Inflammatory macrophage (primary cell): ENCODE measurements at places on chromosomes 7 and 10.

DNA sequence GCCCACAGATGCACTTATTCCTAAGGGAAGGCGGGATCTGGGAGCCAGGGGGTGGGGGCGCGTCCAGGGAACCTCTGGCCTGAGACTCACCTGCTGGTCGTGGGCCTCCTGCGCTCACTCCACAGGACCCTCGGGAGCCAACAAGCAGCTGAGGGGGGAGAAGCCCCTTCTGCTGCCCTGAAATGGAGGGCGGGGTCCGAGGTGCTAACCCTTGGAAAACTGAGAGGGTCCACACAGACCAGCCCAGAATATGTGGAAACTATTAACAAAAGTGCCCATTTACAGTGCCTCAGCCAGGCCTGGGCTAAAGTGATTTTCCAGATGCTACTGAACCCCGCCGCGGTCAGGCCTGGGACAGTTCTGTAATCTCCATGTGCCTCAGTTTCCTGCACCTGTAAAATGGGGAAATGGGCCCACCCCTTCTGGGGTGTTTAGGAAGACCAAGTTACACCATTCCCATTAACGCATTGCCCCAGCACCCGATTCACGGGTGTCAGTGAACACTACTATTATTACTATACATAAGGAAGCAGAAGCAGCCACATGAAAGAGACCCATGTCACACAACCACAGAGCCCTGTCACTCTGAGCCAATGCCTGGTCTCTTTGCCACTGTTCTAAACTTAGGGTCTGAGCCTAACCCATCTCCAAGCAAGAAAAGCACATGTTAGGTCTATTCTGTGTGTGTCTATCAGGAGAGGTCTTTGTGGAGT, 630 bp upstream of the VSTM4 start:
- no peak for DNase-seq

DNA sequence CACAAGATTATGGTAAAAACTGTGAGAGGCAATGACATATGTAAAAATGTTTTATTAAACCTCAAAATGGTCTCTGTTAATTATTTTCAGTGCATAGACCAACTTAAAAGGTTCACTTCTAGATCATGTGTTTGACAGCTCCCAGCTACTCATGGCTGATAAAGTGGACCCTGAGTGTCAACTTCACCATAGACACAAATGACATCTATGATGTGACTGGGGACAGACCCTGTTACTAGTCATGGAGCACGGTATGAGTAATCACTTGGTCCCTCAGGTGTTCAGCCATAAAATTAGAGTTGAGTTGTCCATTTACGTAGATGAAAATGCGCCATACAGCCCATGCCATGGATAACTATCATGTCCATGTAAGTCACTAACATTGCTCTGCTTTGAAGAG, 199.8 kb downstream of the ZNF365 start:
- DNase-seq = no peak

DNA sequence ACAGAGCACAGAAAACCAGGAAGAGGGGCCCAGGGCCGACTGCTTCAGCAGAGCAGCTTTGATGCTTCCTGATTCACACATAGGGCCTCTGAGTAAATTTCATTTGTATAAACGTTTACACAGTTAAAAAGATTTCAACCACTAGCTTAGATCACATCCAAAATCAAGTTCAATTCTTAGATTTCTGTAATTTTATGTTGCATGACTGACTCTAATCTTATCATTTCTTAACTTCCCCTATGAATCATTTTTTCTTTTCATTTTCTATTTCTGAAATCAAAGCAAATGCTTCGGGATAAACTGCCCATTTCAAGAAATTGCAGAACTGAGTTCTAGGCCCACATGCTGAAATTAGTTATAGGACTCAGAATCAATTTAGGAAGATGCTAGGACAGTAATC, 224.7 kb downstream of the INHBA start:
- DNase-seq = peak; percentile 37

DNA sequence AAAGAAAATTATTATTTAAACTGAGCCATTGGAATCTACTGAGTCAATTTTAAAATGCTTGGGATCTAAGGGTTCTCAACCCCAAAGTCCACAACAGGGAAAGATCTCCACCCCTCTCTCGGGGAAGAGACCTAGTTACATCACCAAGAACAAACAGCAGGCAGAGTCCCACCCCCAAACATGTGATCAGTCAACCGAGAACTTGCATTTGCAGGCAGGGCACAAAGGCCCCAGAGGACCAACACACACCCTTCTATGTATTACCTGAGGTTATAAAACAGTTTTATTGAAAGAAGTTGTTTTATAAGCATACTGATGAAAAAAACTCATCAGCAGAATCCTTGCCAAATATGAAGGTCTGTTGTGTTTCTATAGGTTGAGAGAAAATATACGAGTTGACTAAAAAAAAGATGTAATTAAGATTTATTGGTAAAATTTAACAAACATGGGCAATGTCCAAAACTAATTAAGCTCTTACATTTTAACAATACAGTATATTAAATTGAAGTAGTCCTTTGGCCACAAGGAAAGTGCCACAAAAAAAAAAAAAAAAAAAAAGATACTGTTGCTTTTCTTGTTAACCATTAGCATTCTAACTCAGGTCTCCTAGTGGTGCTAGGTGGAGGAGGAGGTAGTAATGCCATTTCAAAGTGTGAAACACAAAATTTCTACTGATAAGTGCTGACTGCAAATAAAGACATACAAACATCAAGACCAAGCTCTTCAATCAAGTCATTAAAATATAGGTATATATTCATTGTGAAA, 975 bp upstream of the USP54 start:
- peak; percentile 65 for DNase-seq

GRCh38 chr7:149719050-149719899, 54.1 kb downstream of the ZNF467 start:
- no peak for DNase-seq

GRCh38 chr7:149205690-149206381, 10.5 kb downstream of the ZNF282 start:
- DNase-seq = no peak

- no peak for DNase-seq
Observed at GRCh38 chr10:121722665-121723064, 124.4 kb upstream of the FGFR2 start.

DNA sequence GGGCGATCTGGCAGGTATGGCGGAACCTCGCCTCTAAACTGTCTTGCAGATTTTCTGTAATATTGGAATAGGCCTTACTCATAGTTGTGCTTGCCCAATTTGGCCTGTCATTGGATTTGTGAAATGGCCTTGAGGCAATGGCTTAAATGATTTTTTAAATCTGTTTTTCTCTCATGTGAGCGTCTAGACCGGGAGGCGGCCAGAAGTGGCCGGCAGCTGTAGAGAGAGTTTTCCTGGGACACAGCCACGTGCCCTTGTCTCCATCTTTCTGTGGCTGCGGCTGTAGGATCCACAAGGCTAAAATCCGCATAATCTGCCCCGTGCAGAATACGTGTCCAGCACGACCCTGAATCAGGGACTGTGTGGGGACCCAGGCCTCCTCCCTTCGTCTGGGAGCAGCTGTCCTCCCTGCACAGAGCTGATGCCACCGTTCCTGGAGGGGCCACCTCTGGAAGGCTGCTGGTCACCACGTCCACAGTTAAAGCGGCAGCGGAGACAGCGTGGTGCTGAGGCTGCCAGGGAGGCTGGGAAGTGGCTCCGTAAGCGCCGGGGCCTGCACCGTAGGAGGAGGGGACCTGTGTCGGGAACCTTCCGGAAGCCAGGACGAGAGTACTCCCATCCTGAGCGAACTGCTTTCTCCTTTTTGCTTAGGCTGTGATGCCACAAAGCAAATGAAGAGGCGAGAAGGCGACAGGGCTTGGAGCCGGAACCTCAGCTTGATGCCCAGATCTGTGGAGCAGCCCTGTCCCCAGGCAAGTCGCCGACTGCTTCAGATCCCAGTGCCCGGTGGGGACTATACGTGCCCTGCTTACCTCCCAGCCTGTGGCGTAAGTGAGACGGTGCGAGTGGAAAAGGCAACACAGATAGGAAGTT, 99.8 kb downstream of the DYNC2I1 start:
- DNase-seq = no peak

GRCh38 chr10:5631936-5632335, 34.5 kb downstream of the ASB13 start:
- DNase-seq = no peak

DNA sequence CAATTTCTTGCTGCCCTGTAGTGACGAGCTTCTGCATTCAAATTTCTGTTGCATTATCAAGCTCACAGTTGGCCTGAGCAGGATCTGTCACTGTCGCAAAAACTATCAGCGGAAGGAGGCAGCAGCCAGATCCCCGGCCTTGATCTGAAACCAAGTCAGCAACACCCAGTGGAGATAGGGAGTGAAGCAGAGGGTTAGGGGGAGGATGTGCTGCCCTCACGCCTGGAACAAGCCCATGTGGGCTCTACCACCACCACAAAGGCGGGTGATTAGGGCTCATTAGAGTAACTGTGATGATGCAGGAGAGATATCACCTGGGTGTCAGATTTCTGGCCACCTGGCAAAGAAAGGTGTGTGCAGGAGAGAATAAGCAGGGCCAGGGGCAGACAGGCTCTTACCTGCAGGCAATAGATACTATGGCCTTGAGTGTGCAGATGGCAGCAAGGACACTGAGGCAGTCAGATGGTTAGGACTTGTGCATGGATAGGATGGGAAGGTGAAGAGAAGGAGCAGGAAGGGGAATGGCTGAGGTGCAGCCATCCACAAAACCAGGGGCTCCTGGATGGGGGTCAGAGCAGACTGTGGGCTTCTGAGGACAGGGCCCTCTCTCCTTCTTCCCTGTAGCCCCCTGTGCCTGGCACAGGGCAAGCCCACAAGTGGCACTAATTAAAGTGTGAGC, 417.3 kb downstream of the RPS24 start:
- DNase-seq = no peak

DNA sequence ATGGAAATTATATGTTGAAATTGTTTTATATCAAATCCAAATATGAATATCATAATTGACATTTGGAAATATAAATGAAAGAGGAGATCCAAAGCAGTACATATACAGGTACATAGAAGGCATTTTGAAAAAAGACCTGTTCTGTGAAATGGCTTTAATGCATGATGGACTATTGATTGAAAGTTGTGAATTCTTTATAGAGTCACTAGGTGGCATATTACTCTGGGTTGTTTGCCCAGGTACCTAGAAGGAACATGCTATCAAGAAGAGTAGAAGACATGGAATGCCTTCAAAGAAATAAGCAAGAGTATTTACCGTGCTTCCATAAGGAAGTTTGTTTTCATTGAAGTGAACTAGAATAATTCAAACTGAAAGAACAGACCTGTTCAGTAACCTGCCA, 160.0 kb upstream of the ANK3 start:
- DNase-seq = no peak

DNA sequence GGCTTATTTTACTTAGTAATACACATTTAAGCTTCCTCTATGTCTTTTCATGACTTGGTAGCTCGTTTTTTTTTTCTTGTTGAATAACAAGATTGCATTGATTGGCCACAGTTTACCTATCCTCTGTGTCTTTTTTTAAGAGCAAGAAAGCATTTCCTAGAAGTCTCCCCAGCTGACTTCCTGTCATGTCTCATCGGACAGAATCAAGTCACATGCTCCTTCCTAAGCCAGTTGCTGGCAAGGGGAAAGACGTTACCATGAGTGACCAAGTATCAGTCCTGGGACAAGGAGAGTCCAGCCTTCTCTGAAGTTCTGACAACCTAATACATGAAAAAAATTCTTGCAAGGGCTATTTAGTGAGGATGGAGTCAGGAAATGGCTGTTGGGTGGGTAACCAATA, 24.9 kb upstream of the SFRP5 start:
- DNase-seq = peak; percentile 24

DNA sequence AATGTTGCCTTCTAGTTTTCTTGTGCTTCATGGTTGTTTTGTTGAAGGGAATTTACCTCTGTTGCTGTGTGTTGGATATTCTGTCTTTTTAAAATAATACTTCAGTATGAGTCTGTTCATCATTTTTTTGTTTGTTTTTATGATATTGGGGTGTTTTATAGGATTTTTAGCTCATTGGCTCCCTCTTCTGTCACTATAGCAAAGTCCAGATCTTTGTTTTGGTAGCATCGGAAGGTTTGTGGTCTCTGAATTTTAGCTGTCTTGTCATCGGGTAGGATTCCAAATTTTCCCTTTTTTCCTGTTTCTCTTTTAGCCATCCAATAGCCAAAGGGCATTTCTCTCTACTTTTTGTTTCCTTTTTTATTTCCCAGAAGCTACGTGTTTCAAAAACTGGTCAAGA, 91.4 kb downstream of the EXOC4 start:
- DNase-seq = no peak

DNA sequence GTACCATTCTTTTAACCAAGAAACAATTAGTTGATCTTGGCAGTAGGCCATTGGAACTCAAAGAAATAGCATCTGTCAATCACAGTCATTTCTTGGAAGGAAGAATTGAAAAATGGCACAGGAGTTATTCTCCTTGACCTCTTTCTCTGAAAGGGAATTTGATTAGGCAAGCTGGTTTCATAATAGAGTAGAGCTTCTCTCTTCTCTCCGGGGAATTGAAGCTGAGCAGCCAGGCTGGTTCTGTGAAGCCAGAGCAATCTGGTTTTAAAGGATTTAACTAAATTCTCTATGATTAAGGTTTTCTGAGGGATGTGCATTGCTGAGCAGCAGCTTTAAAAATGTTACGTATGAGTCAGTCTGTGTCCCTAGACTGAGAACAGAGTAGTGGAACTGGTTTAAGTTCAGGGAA, 70.2 kb downstream of the AHCYL2 start:
- peak; percentile 36 for DNase-seq

DNA sequence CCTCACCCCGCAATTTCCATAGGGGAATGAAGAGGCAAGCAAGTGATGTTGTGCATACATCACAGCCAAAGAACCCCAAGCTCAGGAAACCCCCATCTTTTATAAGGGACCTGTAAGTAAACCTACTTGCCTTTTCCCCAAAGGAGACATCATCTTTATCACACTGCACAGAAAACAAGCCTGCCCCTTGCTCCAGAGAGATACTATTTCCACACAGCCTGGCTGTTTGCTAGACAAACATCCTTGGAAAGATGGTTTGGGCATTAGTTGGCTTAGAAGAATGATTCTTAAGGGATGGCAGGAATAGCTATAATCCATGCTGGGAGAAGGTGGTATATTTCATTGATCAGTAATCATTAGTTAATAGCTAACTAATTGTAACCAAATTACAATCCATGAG, 123.7 kb upstream of the SEC61G start:
- no peak for DNase-seq

DNA sequence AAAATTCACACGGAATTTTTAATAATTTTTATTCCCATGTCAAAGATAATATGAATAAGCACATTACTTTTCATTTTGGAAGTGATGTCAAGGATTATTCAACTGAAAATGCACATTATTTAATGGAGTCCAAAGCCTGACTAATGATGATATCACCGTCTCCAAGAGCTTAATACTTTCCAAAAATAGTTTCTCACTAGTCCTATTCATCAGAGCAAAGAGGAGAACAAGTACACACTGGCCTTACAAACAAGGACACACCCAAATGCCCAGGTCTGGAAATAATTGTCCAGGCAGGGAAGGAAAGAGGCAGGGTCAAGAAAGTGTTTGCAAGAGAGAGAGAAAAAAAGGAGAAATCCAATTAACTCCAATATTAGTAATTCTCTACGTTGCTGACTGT, 216.8 kb upstream of the CCDC6 start:
- no peak for DNase-seq
